Stimulated activated CD8-positive, alpha-beta memory T cell treated with anti-CD3 and anti-CD28 coated beads, Interleukin-2, amount 100 ng/mL, for 1 hour (primary cell): ENCODE measurements at places on chromosomes 2 and 18.

DNA sequence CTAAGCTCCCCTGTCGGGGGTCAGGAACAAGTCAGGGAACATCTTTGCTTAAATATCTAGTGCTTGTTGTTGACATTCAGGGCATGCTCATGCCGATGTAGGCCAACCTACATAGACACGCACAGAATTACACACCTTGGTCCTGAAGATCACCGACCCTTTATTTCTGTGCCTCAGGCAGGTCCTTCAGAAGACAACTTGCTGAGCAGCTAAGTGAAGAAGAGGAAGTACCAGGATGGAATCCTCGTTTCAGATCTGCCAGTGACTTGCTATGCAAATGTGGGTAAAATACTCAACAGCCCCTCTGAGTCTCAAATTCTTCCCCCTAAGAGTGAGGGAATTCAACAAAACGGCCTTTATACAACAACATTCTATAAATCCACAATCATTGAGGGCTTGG, 494.7 kb downstream of the BCL11A start:
- no peak for DNase-seq

- DNase-seq = no peak
These were observed 403 bp downstream of the TMEM127 start for GRCh38 chr2:96265349-96265839.

DNA sequence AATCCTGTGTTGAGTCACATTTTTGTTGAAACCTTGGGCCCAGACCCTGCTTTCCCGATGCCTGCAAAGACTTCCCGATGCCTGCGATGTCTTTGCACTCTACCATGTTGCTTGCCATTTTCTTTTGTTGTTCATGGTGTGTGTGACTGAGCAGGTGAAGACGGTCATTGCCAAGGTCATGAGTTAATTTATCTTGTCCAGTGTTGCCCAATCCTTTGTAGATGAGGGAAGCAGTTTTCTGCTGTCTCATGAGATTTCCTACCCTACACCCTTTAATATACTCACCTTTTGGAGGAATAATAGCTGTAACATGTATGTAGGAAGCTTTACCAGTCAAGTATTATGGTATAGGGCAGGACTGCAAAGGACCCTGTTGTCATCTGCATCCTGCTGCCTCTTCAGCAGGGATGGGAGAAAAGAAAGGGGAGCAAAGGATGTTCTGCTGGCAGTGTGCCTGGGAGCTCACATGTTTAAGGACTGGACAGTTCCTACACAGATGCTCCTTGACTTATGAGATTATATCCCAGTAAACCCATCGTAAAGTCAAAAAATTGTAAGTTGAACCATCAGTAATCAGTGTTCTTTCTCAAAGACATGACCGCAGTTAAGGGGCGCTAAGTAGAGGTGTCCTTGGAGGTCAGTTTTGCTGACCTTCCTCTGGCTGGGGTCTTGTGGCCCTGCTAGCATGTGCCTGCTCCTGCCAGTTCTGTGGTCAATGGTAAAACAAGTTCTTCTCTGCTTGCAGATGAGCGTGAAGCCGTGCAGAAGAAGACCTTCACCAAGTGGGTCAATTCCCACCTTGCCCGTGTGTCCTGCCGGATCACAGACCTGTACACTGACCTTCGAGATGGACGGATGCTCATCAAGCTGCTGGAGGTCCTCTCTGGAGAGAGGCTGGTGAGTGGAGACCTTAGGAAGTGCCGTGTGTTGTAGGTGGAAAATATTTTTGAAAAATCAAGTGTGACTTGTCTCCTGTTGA, 124.8 kb upstream of the EML6 start:
- DNase-seq = no peak

GRCh38 chr18:22320771-22321170, 96.9 kb downstream of the CTAGE1 start:
- no peak for DNase-seq

DNA sequence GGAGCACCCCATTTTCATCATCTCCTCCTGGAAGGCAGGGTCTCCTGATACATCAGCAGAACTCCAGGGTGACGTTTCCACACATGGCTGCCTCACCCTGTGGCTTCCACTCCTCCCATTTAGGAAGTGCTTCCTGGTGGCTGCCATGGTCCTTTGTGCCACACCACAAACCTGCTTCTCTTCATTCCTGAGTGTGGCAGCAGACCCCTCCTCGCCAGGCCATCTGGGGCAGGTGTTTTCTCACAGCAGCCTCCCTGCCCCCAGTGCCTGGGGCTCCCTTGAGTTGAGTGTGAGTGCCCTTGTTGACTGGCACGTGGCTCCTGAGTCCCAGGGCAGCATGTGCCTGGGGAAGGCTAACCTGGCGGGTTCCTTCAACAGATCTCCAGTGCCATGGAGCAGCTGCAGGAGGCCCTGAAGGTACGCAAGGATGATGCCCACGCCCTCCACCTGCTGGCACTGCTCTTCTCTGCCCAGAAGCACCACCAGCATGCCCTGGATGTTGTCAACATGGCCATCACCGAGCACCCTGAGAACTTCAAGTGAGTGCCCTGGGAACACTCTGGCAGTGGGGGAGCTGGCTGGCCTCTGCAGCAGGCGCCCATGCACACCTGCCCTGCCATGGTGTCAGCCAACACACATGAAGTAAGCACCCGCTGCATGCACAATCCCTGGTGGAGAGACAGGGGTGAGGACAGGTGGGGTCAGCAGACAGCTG, 113.4 kb upstream of the MCFD2 start:
- DNase-seq = no peak

DNA sequence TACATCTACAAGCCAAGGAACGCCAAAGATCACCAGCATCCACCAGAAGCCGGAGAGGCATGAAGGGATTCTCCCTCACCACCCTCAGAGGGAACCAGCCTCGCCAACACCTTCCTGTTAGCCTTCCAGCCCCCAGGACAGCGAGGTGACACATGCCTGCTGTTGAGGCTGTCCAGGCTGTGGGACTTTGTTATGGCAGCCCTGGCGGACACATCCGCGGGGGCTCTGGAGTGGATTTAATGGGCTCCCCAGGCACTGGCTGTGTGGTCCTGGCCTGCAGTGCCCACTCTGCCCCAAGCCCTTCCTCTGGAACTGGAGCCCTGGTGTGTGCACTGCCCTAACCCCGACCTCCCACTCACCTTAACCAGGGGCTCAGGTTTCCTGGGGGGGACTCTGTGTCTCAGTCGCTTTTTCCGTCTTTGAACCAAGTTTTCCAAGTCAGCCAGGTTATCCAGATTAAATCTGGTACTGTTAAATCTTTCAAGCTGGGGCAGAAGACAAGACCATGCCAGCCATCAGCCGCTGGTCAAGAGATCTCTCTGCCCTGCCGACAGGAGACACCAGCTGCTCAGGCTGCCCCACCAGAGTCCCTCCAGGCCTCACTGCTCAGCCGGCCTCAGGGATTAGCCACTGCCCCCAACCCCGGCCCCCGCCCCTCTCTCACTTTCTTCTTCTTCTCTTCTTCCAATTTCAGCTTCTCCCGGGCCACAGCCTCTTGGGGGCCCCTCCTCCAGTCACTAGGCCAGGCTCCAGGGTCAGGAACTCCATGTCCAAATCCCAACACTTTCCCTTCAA, 1.9 kb downstream of the ANKRD23 start:
- no peak for DNase-seq

DNA sequence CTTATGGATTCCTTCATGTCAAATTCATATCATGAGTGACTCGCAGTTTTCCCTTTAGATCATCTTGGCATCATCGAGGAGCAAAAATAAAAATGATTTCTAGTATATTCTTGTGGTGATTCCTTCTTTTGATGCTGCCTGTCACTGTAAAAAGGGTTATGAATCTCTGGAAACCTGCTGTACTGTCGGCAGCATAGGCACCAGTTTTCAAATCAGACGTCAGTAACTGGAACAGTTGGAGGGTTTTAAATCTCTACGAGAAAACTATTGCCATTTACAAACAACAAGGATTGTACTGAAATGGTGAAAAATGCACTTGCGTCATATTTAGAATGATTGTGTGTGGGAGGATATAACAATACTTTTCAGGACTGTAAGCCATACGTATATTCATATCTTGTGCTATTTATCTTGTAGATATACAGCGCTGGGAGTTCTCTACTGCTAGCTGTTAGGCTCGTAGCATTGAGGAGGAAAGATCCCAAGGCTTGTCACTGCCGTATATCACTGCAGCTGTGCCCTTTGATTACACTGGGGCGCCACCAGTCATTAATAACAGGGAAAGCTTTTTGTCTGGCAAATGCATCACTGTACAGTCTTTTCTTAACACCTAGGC, 320.7 kb downstream of the MTX2 start:
- DNase-seq = no peak

DNA sequence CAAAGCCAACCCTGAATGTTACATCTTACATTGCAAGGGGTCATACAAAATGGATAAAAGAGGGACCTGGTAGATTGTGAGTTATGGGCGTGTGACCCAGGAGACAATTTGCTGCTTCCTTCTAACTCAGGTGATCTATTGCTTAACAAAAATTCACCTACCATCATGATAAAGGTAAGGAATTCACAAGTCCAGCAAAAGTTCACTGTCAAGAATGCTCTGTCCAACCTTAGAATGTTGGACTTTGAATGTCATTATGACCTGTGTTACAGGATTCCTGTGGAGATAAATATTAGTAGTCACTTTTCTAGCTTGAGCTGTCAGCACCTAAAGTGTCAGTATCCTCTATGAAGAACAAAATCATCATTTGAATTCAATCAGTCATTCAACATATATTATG, 7.9 kb upstream of the KLF7 start:
- no peak for DNase-seq

- no peak for DNase-seq
These were observed 113.6 kb downstream of the MEP1B start for GRCh38 chr18:32303400-32303799.

DNA sequence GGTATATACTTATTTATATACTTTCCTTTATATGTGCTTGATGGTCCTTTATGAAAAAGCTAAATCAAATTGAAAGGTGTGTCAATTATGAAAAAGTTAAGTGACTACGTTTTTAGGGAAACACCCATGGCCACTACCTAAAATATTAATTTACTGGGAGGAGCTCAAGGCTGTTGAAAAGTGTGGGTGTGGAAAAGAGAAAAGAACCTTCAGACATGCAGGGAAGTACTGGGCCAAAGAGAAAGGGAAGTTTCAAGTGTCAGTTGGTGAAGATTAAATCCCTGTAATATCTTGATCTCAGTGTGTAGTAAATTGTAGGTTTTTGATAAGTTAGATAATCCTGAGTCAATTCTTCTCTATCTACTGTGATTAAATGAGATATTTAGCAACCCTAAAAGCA, 6.2 kb upstream of the GKN1 start:
- DNase-seq = no peak

GRCh38 chr18:79573921-79574491, 105.6 kb upstream of the CTDP1 start:
- DNase-seq = no peak

DNA sequence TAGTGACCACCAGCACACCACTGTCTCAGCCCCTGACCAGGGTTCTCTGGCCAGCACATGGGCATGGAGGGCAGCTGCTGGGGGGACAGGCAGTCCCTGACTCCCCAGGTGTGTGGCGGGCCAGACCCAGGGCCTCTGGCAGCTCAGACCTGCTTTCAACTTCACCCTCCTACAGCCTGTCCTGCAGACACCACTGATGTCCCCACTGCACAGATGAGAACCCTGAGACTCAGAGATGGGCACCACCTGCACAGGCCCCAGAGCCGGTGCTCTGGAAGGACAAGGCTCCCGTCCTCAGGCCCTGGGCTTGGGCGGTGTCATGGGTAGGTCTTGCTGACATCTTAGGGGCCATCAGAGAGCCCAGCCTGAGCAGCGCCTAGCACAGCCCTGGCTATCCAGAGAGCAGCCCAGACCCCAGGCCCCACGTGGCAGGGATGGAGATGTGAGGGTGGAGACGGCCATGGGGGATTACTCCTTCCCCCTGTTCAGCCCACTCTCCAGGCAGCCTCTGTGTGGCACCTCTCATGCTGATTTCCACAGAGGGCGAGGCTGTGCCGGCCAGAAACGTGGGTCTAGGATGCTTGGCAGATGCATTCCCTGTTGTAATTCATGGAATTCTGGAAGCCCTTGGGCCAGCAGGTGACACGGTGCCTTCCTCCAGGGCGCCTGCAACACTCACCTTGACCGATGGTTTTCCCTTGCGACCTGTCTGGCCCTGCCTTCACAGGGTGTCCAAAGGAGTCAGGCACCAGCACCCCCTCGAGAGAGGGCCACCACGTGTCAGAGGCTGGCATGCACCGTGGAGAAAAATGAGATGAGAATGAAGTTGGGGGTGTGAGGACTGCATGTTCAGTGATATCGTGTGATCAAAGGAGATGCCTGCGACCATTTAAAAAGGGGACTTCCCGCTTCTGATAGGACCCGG, 61.2 kb upstream of the GLI2 start:
- no peak for DNase-seq

DNA sequence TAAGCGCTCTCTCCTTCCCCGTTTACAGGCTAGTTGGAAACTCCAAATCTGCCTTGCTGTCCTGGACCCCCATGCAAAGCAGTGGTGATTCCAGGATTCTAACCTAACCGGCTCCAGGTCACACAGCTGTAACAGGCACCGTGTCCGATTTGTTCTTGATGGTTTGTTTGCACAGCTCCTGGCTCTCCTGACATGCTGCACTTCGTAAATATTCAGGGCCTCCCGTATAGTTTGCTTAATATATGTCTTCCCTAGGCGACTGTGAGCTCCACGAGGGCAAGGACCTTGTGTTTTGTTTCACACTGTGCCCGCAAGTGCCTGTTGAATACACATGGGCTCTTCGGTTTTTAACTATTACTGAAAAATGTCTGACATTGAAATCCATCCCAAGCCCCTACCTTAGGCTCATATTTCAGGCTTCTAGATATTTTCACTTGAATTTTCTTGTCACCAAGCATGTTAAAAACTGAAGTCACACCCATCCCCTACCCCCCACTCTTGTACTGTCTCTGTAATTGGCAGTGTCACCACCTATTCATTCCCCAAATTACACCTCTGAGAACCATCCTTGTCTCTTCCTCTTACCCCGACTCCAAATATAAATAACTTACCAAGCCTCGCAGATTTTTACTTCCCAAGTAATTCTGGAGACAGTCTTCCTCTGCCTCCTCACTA, 1.0 kb upstream of the PUM2 start:
- DNase-seq = no peak

- no peak for DNase-seq
These were observed 218.4 kb downstream of the TMEM163 start for GRCh38 chr2:134500211-134500935.

- no peak for DNase-seq
These were observed 37.4 kb downstream of the ANKMY1 start for GRCh38 chr2:240520130-240520973.

GRCh38 chr2:207640661-207641060, 15.5 kb upstream of the METTL21A start:
- no peak for DNase-seq

DNA sequence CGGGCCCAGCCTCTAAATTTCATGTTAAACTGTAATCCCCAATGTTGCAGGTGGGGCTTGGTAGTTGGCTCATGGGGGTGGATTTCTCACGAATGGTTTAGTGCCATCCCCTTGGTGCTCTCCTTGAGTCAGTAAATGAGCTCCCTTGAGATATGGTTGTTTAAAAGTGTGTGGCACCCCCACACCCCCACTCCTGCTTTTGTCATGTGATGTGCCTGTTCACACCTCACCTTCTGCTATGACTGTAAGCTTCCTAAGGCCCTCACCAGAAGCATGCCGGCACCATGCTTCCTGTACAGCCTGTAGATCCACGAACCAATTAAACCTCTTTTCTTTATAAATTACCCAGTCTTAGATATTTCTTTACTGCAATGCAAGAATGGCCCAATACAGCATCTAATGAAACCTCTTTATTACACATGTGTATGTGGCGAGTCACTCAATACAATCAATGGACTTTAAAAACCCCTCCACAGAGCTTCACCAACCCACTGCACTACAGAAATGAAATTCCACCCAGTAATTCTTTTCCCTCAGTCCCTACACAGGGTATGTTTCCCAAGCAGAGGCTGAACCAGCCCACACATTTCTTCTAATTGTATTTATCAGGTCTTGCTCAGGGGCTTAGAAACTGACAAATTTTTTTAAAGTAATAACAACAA, 47.3 kb downstream of the WDFY1 start:
- no peak for DNase-seq
